ENCODE measurements at places on chromosomes 11 and 22.

DNA sequence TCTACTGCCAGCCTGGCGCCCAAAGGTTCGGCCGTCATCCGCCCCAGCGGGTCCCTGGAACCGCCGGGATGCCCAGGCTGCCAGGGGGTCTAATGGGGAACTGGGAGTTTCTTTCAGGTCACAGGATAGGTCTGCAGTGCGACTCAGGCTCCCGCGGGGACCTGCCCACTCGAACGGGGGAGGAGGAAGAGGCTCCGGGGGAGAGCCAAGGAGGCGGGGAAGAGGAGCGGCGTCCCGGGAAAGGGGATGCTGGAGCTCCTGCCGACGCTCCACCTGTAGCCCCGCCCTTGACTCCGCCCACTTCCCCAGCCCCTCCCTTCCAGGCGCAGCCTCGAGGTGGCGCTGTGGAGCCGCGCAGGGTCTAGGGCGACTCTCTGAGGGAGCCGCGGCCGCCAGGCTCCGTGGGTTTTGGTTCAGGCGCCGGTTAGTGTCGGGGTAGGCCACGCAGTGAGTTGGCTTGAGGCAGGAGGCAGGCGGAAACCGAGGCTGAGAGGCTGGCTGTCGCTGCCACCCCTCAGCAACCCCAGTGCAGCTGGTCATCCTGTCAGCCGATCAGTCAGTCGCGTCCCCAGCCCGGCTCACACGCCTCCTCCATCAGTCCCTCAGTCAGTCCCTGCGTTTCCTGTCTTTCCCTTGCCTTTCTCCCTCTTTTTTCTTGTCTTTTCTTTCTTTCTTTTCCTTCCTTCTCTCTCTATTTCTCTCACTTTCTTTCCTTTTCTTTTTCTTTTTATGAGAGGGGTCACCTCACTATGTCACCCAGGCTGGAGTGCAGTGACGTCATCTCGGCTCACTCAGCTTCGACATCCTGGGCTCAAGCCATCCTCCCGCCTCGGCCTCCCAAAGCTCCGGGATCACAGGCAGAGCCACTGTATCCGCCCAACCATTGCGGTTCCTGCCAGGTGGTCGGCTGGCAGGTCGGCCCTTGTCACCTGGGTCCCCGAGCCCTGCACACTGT, 26.4 kb downstream of the YWHAH start:
- no peak for DNase-seq

DNA sequence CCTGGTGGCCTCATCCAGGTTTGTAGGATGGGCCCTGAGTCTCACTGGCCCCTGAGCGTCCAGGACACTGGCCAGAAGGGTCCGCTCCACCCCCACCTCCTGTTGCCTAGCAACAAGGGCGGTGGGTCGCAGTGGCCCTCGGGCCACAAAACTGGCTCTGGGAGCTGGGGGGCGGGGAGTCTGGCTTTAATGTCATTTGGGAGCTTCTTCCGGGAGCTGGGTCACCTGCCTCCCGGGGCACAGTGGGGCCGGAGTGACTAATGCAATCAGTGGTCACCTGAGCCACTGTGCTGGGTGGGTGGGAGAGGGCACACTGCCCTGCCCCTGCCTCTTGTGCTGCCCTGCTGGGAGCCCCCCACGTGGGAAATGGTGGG, 2.6 kb downstream of the TH start:
- DNase-seq, result no peak

GRCh38 chr11:68213135-68213515, at the start of gene KMT5B:
Gene KMT5B, minus strand, starts transcription at chr11:68213296. Its CDS starts 23,220 bp downstream, at chr11:68190076.
- DNase-seq, result no peak

- DNase-seq, result no peak
Measured at GRCh38 chr22:39182478-39183030, 30.1 kb upstream of the CBX7 start.

GRCh38 chr11:14584595-14584994, 59.0 kb upstream of the PDE3B start:
- DNase-seq, result no peak

DNA sequence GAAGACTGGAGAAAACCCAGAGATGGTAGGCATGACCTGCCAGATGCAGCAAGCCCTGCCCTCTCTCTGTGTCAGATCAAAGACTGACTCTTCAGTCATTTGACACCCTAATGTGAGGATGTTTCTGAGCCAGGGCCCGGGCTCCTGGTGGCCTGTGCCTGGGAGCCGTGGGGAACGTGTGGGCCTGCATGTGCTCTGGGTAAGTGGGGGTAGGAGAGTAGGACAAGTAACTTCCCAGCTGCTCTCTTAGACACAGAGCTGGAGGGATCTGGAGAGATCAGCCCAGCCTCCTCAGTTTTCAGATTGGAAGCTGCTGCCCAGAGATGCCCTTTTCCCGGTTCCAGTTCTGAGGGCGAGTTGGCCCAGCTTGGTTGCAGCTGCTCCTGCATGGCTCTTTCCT, 110.8 kb downstream of the TEAD1 start:
- DNase-seq, result no peak

- no peak for DNase-seq
Measured at GRCh38 chr11:126104420-126104819, 41.8 kb upstream of the CDON start.

DNA sequence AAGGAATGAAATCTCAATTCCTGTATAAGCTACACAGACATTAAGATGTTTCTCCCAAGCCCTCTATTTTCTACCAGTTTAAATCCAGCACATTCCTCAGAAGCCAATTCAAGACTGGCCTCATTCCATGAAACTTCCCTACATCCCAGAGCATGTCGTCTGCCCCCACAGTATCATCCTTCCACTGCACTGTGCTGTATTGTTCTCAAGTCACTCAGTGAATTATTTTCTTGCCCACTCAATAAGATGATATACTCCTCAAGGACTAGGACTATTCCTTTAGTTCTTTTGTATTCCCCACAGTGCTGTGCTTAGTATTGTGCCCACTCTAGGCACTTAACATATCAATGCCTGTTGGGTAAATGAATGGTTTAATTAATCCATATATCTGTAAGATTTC, 203.1 kb upstream of the BLID start:
- no peak for DNase-seq

GRCh38 chr11:59225017-59225416, 12.3 kb upstream of the MPEG1 start:
- no peak for DNase-seq

DNA sequence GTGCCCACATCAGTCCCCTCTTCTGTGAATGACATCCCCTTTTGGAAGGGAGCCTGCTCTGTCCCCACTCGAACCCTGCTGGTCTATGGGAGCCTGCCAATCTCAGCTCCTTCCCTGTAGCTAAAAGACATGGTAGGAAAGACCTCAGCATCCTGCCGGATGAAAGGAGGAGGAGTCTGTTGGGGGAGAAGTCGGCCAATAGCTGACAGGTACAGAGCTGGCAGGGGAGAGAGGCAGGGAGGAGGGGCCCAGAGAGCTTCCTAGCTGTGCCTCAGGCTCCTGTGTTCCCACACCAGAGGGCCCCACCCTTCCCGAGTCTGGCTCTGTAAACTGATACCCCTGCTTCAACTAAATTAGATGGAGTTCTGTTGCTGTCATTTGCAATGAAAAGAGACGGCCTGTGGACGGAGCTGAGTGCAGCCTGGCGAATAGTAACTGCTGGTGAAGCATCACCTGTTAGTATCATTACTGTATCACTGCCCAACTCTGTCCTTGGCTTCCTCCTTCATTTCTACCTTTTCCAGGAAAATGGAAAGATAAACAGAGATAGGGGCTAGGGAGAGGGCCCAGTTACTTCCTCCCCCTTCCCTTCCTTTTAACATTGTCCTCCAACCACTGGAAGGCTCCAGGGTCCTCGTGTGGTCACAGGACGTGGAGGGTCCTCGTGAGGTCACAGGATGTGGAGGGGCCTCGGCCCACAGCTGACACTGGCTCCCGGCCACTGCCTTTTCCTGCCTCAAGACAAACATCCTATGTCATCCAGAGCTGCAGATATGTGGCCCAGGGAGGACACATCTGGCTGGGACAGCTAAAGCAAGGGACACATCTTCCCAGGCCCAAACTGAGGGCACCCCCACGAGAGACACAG, 15.1 kb downstream of the FXYD6 start:
- DNase-seq, result no peak
